Astrocyte (in vitro differentiated cells and primary cell): ENCODE measurements at places on chromosomes 16 and 17. TPM values are rescaled to one million over a fixed set of nuclear protein-coding genes. Genes with fewer than 3 reads are reported as not detected.

The OTOP3 gene
- total RNA-seq = not detected in 2 replicates

DNA sequence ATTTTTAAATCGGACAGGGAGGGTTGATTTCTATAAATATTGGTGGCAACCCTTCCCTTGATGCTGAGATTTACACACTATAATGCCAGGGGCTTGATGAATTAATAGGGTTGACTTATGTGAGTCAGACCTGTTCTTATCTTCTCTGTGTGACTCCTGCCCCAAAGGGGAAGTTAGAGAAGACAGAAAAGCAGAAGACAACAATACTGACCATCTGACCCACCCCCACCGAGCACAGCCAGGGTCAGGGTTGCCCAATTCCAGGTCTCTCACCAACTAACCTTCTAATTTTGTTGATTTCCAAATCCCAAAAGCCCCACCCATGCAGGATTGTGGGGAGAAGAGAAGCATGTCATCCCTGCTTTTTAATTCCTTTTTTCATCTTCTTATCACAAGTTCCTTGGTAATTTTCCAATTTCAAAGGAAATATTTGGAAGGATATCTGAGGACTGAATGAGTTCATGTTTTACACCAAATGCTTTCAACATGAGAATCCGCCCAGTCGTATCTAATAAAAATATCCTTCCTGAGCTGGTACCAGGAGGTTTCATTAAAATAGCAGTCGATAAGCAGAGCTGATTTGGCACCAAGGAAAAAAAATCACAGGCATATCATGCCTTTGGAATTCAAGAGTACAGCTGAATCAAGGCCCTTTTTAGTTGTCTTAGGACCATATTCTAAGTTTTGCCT is 603.4 kb upstream of the CDH11 start:
- DNase-seq = peak; percentile 92

The DCTN5 gene
- total RNA-seq = 110 and 117 TPM in 2 replicates

- no peak for DNase-seq
Measured at GRCh38 chr16:82358161-82358560, 188.1 kb upstream of the MPHOSPH6 start.

GRCh38 chr17:62703261-62703775 is 75.8 kb downstream of the MRC2 start:
- DNase-seq = peak; percentile 16

The ADORA2B gene
- total RNA-seq = 4.0 and 5.5 TPM in 2 replicates

GRCh38 chr17:20994779-20995149 is 48.0 kb downstream of the USP22 start:
- DNase-seq = no peak

- DNase-seq = no peak
Measured at GRCh38 chr17:17549732-17550366, 41.7 kb downstream of the PEMT start.

The PRR15L gene
- total RNA-seq = not detected in 2 replicates

GRCh38 chr17:6487251-6488007 is 43.2 kb downstream of the PIMREG start:
- DNase-seq = no peak

GRCh38 chr16:3001316-3001715 is 11.4 kb upstream of the CLDN9 start:
- DNase-seq = no peak

DNA sequence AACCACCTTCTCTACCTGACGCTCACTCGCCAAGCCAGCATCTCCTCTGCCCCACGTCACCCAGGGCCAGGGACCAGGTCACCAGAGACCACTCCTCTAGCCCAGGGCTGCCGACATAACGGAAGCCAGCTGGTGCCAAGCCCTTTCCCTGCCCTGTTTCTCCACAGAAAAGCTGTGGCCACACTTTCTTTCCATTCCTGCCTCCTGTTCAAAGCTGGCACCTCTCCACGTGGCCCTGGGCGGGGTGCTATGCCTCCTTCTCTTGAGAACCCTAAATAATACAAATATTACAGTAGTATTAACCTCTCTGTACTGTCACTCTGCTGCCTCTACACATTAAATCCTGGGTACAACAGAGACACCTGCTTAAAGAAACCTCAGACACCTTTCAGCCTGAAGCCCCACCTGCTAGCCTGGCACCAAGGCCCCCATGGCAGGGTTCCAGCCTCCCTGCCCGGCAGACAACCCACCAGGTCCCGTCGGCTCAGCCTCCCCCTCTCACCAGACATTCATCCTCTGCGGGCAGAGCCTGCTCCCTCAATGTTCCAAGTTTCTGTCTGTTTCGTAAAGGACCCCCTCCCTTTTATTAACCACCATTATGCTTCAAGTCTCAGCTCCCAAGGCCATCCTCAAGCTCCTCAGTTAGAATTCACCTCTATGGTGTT is 62.3 kb downstream of the TIMM22 start:
- DNase-seq = no peak

DNA sequence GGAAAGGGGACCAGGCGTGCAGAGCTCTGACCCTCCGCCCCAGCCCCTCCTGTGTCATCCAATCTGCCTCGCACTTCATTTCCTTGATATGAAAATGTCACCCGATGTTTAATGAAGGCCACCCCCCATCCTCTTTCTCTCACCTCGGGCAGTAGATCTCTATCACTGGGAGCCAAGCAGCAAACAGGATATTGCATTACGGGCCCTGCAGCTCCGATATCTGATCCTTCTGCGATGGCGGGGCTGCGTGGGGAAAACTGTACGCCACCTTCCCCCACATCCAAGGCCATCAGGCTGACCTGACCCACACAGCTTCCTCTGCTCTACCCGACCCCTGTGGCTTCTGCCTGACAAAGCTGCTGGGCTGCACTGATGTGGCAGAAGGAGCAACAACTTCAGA is 74.9 kb downstream of the DYNLRB2 start:
- DNase-seq = no peak

DNA sequence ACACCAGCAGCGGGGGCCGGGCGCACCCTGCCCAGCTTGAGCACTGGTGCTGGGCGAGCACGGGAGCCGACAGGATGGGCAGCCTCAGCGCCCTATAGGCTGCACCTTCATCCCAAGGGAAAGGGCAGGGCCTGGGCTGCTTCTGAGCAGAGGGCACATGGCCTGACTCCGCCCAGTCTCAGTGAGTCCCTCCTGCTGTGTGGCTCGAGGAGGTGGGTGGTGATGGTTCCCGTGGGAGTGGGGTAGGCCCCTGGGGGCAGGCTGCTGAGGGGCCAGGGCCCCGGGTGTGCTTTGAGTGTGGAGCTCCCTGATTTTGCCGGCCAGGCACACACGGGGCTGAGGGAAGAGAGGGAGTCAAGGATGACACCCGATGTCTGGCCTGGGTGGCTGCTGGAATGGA is 37.9 kb downstream of the TSC2 start:
- no peak for DNase-seq

- no peak for DNase-seq
Measured at GRCh38 chr17:61063528-61063927, 336.1 kb upstream of the TBX2 start.

DNA sequence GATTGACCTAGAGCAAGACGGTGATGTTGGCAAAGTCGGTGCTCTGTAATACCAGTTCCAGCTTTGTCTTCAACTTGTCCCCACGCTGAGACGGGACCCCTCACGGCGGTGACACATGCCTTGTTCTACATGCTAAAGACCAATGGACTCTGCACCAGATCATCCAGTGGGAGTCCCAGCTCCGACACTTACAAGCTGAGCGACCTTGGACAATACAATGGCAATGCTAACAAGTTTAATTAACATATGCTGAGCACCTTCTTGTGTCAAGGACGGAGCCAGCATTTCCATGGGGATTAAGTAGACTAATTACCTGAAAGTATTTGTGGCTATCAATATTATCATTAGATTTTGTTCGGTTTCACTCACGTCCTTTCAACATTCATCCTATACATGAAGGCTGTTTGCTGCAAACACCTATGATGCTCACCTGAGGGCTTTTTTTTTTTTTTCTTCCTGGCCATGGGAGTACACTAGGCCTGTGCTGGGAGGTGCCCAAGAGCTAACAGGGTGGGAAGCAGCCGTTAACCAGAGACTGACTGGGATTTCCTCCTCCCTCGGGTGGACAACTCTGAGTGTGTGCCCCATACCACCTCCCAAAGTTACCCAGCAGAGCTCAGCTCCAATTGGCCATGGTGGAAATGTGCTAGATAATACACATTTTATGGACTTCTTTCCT is 308.6 kb upstream of the ZFHX3 start:
- no peak for DNase-seq

DNA sequence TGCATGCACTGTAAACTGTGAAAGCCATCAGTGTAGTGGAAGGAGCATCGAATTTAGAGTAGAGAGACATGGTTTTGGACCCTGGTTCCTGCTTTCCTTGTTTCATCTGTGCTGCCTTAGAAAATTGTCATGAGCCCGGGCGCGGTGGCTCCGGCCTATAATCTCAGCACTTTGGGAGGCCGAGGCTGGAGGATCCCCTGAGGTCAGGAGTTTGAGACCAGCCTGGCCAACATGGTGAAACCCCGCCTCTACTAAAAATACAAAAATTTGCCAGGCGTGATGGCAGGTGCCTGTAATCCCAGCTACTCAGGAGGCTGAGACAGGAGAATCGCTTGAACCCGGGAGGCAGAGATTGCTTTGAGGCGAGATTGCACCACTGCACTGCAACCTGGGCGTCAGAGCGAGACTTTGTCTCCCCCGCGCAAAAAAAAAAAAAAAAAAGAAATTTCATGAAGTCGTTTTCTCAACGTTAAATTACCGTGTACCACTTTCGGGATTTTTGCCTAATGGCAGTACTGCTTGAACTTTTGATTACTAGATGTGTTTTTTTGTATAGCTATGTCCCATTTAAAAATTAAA is 912 bp downstream of the COQ7 start:
- DNase-seq = no peak

The CCNF gene
- total RNA-seq = 5.5 and 6.4 TPM in 2 replicates

DNA sequence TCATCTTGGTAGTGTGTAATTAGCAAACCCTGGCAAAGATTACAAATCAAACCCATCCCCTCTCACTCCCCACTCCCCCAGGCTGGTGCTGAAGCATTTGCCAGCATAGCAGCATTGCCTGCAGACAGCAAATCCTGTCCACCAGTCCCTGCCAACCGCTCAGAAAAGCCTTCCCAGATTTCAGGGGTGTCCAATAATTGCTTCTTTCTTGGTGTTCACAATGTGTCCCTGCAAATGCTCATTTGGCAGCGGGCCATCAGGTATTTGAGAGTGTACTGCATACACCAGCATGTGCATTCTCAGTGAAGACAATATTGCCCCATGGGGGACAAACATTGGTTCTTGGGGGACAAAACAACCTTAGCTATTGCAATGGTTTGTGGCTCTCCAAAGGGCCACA is 28.2 kb downstream of the ORC6 start:
- DNase-seq = no peak

- DNase-seq = no peak
Measured at GRCh38 chr17:81706757-81707624, 3.8 kb downstream of the MRPL12 start.

- peak; percentile 26 for DNase-seq
Measured at GRCh38 chr16:56637814-56638750, at the start of gene MT1A. MT1A (plus strand) TSS chr16:56638666; CDS start chr16:56638739, 73 bp downstream.

The CACNB1 gene
- 16.6 and 16.9 TPM in 2 replicates for total RNA-seq

The CCL23 gene
- not detected in 2 replicates for total RNA-seq

The STXBP4 gene
- 11.3 and 12.6 TPM in 2 replicates for total RNA-seq

The ZNF469 gene
- total RNA-seq = 17.7 and 29.4 TPM in 2 replicates

- no peak for DNase-seq
Measured at GRCh38 chr17:67862614-67863217, 37.4 kb downstream of the BPTF start.

GRCh38 chr16:75580-76501 is 2.2 kb upstream of the MPG start:
- peak; percentile 67 for DNase-seq

The RFWD3 gene
- 32.2 and 34.3 TPM in 2 replicates for total RNA-seq

The CIBAR2 gene
- total RNA-seq = not detected in 2 replicates

- DNase-seq = peak; percentile 42
Measured at GRCh38 chr17:32783602-32784001, 93.3 kb downstream of the MYO1D start.

DNA sequence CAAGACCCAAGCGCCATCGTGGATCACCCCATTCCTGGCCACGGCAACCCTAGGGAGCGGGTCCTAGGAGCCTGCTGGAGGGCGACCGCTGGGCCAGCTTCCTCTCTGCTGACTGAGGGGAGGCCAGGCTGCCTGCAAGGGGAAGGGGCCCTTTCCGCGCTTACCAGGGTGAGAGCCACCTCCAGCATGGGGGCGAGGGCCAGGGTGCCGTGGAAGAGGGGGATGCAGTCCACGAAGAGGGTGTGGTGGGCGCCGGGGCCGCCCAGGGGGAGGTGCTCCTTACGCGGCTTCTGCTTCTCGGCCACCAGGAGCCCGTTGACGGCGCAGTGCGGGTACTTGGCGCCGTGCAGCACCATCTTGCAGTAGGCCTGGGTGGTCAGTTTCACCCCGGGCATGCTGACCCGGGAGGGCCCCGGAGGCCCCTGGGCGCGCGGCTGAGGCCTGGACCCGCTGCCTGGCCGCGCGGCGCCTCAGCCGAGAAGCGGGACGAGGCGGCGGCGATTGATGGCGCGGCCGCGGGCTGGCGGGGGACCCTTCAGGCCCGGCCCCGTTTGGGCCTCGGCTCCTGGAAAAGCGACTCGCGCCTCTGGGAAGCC is 345 bp downstream of the EMC8 start:
- DNase-seq = peak; percentile 16

The MRM3 gene
- 7.7 and 8.3 TPM in 2 replicates for total RNA-seq

- peak; percentile 38 for DNase-seq
Measured at GRCh38 chr17:63075969-63076368, 109.9 kb downstream of the TANC2 start.

DNA sequence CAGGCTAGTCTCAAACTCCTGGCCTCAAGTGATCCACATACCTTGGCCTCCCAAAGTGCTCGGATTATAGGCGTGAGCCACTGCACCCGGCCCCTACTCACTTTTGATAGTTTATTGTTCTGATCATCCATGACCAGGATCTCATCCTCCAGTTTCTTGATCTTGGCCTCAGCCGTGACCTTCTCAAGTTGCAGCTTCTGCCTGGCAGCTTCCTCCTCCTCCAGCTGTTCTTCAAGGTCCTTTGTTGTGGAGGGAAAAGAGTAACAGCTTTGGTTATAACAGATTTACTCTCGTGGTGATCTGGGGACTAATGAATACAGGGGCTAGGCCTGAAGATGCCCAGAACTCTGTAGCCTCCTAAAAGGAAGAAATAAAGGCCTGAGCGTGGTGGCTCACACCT is 89.9 kb downstream of the NDE1 start:
- DNase-seq = no peak

DNA sequence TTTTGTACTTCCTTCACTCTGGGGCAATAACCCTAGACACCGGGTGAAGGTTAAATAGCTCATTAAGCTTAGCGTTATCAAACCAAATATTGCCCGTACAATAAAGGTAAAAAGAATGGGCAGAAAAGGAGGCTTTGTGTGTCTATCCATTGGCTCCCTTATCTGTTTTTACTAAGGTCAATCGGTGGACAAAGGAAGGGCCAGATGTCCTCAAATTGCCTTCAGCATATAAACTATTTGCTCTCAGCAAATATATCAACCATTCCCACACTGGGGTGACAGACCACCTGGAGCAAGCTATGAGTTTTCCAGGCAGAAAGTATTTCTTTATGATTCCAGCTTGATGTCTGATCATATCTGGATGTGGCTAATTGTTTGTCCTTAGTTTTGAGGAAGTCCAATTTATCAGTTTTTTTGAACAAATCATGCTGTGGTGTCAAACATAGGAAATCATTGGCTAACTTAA is 25.3 kb upstream of the WIPI1 start:
- no peak for DNase-seq

GRCh38 chr17:50212121-50212843 is 10.9 kb upstream of the COL1A1 start:
- peak; percentile 82 for DNase-seq
